ENCODE measurements at places on chromosomes 4 and X. TPM values are rescaled to one million over a fixed set of nuclear protein-coding genes. Genes with fewer than 3 reads are reported as not detected.

The GABRG1 gene
- total RNA-seq = not detected

The USP17L10 gene
- not detected for total RNA-seq

The ABLIM2 gene
- 11.1 TPM for total RNA-seq

The TMEM156 gene
- not detected for total RNA-seq

DNA sequence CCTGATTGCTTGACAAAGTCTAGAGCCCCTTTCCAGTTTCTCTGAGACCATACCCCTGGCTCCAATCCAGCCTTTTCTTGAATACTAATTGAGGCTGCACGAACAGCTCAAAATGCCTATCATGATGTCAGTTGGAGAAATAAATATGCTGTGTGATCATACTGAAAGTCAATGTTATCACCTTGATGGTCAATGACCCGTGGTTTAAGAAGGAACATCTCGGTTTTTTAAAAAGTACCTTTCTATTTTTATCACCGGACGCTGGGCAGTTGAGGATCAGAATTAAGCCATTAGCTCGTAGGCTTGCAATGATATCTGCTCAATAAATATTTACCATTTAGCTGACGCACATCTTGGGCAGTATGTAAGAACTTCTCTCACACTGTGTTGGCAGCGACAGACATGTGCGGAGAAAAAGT is 852 bp upstream of the WDR44 start:
- DNase-seq = no peak

DNA sequence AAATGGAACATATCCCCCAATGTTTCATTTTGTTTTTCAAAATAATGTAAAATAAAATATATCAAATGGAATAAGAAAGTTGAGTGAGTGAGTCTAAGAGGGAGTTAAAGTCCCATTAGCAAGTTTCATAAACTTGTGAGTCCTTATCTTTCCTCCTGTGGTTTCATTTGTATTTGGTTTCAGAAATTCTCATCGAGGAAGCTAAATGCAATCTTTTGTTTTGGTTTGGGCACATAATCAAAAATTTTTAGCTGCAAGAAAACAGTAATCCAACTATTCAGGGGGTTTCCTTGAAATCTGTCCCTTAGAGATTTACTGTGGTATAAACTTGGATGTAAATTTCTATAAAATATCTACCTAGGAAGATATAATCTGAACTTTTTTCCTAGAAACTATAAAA is 124.2 kb downstream of the CAMK2D start:
- no peak for DNase-seq

- no peak for DNase-seq
Observed at GRCh38 chr4:60129740-60130139, 1070.4 kb upstream of the ADGRL3 start.

DNA sequence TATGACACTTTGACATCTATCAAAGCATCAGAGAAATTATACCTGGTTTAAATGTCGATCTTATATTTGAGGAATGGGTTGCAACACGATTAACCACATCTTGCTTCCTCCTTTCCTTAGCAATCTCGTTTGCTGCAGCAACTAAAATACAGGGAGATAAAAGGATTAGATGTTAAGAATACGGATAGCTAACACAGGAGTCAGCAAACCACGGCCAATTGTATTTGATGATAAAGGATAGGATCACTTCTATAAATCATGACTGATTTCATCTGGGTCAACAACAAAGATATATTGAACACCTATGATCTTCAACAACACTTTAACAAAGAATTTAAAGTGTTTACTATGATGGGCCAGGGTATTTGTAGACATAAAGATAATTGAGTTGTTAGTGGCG is 5.0 kb downstream of the MAP7D3 start:
- no peak for DNase-seq

GRCh38 chrX:33855251-33855650 is 276.9 kb downstream of the FAM47A start:
- no peak for DNase-seq

DNA sequence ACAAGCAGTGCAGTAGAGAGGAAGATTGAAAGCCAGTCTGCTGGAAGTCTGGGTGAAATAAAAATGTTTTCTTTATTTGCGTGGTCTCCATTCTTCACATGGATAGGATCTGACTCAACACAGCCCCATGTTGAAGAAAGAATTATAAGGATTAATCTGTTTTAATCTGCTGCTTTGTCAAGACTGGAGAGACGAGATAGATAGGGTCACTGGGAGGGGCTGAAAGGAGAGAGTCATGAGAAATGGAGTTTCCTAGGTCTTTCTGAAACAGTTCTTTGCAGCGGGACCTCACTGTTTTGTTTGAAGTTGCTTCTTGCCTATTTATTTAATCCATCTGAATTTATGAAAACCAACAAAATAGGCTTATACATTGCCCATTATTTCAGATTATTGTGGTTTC is 32.4 kb upstream of the RHOH start:
- no peak for DNase-seq

DNA sequence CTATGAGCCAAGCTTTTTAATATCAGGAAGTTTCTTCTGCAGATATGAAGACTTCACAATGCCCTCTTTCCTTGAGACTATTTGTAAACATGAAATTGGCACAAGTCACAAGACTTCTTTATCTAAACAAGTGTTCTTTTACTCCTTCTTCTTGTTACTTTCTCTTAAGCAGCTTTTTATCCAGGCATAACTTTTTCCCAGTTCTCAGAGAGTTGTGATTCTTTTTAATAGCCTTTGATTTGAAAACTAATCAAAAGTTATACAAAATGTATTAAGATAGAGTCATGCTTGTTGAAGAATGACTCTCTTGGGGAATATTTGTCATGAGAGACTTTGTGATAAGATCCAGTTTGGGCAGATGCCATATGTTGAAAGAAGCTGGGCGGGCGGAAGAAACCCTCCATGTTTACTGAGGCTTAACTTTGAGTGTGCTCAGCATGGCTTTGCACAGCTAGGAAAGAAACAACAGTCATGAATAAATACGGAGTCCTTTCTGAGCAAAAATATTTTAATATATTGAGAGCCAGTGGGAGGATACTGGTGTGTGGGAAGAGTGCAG is 39.3 kb downstream of the SYTL5 start:
- DNase-seq = no peak

DNA sequence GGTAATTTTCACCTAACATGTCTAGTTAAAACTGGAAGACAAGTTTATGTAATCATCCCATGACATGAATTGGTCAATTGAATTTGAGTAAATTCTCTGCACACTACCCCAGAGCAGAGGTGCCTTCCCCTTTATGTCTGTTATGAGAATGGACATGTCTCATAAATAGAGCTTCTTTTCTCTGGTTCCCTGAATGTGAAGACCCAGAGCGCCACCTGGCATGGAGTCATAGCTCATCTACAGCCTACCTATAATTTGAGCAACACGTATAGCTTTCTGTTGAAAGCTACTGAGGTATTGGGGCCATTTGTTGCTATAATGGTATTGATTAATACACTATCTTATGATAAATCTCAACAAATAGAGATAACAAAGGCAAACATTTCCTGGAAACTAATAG is 626.5 kb upstream of the GALNTL6 start:
- no peak for DNase-seq

Data from colonic mucosa (tissue), 4 donors.